GM04503 (cell line): ENCODE measurements at places on chromosomes 7 and 10.

GRCh38 chr10:118570591-118570990 lies 24.9 kb downstream of the PRLHR start:
- no peak for DNase-seq

DNA sequence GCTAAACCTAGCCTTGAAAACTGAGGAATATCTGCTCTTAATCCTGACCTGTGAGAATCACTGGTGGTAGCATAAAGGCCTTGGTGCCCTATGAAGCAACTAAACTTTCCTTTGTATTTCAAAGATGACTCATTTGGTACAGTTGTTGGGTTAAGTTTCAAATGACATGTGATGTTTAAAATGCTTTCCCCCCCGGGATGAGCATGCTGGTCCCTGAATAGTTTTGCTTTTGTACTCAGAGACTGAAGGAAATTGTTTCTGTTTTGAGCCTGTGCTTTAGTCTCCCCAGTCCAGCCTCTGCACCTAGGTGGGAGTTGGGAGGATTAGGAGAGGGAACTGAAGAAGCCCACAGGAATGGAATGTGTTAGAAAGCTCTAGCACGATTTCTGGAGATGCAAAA lies 258.9 kb upstream of the NPY start:
- DNase-seq = no peak

- no peak for DNase-seq
Measured at GRCh38 chr10:50347394-50347802, 96.1 kb upstream of the ASAH2 start.

DNA sequence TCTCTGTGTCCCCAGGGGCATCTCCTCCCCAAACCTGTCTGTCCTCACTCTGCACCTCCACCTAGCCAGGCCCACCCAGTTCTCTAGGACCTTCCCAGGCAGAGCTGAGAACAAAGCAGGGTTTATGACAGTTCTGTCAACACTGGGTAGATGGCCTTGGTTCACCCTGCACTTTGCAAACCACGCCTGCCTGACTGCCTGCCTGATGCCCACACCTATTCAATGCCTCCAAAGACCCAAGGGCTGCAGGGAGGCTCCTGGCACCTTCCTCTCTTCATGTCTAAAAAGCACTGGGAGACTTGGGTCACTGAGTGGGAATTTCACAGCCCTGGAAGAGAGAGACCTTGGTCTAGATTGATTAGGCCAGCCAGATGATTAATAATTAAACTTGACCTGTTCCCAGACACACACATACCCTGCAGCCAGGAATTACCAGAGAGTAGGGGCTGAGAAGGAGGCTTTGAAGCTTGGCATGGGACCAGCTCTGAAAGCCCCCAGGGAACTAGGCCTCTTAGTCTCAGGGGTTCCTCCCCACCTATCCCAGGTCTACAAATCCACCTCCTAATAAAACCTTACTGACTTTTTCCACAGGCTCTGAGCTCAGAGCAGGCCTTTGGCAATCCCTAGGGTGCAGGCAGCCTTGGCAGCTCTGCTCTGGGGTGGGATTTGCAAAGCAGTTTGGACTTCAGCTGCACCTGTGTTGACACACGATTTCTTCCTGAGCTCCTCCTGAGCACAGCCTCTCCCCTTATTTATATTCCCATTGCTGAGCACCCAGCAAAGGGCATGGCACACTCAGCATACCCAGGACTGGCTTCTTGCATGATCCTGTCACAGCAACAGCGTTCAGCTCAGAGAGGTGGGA lies 25.7 kb upstream of the PDCD4 start:
- DNase-seq = no peak
